SK-N-SH (cell line): ENCODE measurements at places on chromosomes 3 and 15.

DNA sequence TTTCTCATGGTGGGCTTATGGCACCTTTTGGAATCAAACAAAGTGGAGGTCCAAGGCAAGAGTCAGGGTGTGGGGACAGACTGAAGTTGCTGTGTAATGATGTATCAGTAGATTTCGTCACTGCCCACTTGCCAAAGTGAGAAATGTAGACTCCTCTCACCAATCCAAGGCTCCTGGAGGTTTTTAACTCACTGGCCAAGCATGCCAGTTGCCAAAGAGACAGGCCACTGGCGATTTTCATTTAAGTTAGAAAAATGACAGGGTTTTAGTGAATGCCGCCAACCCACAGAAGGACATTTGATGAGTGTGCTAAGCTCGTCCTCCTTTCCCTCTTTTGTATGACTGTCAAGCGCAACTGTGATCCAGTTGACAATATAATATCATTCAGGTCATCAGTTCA is 209.2 kb downstream of the FEZF2 start:
- no peaks in the 10 kb centered on the region for H3K27me3 ChIP-seq
- no peak overlapping the region for H3K27ac ChIP-seq

- no peaks in the 10 kb centered on the region for H3K27me3 ChIP-seq
- H3K36me3 ChIP-seq = no peaks in the 10 kb centered on the region
- no peak overlapping the region; the same call in 1 of the 2 replicates for H3K27ac ChIP-seq
- no peak overlapping the region for H3K4me3 ChIP-seq
These were observed 142.3 kb downstream of the IL5RA start for GRCh38 chr3:2967871-2968270.

DNA sequence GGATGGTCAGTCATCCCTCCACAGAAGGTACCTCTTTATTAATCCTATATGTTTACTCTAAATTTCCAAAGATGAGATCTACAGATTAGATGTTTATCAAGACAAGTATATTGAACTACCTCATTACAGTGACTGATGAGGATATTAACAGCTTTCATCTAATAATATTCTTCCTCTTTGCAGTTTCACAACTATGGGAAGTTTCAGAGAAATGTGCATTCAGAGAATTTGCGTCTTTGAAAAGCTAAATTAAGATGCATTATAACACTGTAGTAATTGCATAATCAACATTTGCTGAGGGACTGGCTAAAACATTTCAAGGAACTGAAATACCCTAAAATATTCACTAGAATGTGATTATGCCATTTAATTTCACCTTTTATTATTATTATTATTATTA is 46.7 kb downstream of the MCF2L2 start:
- H3K4me3 ChIP-seq = no peak overlapping the region
- H3K36me3 ChIP-seq = no peaks in the 10 kb centered on the region
- DNase-seq = no peak
- H3K27ac ChIP-seq = no peak overlapping the region
- H3K27me3 ChIP-seq = no peaks in the 10 kb centered on the region
- peaks cover 8% of the 10 kb centered on the region; the same call in 1 of the 2 replicates for H3K4me1 ChIP-seq

GRCh38 chr3:15557511-15557946 is 36.0 kb upstream of the COLQ start:
- no peaks in the 10 kb centered on the region for H3K27me3 ChIP-seq
- DNase-seq = peak; percentile 58
- H3K27ac ChIP-seq = 0 out of 2 replicates have a peak overlapping the region, but pooled peaks have one; percentile 7

- H3K4me1 ChIP-seq = no peaks in the 10 kb centered on the region
- H3K4me3 ChIP-seq = no peak overlapping the region
- H3K27me3 ChIP-seq = no peaks in the 10 kb centered on the region
- no peak for DNase-seq
- H3K36me3 ChIP-seq = no peaks in the 10 kb centered on the region
These were observed 21.3 kb downstream of the KLHL6 start for GRCh38 chr3:183534249-183534648.

DNA sequence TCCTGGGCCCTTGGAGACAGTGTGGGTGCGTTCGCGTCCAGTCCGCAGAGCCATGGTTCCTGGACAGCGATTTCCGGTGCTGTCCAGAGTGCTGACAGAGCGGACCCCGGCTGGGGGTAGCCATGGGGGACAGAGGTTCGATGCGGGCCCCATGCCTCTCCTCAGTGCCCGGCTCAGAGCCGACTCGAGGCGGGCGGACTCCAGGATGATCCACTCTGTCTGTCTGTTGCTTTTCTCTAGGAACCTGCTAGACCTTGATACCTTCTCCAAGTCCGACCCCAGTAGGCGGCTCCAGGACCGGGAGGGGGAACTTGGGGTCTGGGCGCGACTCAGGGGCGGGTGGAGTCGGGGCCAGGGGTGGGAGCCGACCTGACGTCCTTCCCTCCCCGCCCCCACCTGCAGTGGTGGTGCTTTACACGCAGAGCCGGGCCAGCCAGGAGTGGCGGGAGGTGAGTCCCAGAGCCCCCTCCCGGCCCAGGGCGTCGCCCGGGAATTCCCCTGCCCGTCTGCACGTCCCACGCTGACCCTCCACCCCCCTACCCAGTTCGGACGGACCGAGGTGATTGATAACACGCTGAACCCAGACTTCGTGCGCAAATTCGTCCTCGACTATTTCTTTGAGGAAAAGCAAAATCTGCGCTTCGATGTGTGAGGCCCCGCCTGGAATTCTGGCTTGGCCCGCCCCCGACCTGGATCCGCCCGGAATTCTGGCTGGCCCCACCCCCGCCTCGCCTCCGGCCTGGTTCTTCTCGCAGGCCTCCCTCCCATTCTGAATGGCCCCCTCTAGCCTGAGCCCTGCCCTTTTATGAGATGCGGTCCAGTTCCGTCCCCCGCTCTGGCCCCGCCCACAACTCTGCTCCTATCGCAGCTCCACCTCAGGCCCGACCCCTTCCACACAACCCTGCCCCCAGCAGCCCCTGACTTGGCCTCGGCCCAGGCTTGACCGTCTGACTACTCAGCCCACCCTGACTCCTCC is 1.0 kb downstream of the CPNE9 start:
- H3K4me1 ChIP-seq = no peaks in the 10 kb centered on the region
- H3K27ac ChIP-seq = no peak overlapping the region
- H3K4me3 ChIP-seq = peak overlapping the region; percentile 52; the same call in 1 of the 2 replicates

GRCh38 chr3:154583086-154583634 is 153.2 kb upstream of the GPR149 start:
- no peaks in the 10 kb centered on the region; the same call in 1 of the 2 replicates for H3K27me3 ChIP-seq
- H3K27ac ChIP-seq = no peak overlapping the region
- DNase-seq = no peak

DNA sequence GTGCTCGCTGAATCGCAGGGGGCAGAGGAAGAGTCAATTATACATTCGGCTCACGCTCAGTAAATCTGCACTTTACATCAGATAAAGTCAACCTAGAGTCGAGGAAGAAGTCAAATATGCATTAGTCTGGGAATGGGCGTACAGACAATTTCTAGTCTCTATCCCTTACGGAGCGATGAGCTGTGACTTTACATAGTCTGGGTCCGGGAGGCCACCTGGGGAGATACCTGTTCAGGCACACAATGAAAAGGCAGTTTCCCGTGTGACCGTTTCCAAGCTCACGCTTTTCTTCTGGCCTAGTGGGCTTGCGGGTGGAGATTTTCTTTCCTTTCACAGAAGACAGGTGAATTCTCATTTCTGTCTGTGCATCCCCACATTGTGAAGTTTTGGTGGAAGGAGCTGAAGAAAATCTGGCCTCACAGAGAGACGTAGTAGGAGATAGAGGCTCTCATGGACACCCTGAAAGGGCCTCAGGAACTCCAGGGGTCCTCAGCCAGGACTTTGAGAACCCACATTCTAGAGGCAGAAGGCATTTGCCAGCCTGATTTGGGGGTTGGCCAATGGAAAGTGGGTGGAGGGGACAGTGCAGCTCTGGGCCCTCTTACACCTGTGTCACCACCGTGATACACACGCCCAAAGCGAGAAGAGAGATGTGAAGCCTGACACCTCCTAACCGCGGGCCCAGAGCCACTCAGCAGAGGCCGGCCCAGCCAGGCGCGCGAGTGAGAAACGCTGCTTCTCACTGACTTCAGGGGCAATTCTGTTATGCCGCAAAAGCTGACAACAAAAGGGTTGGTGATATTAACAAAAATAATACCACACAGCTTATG is 10.7 kb upstream of the OCA2 start:
- no peak for DNase-seq
- H3K4me3 ChIP-seq = no peak overlapping the region
- no peak overlapping the region for H3K27ac ChIP-seq
- no peaks in the 10 kb centered on the region for H3K27me3 ChIP-seq
- H3K4me1 ChIP-seq = no peaks in the 10 kb centered on the region; the same call in 1 of the 2 replicates

DNA sequence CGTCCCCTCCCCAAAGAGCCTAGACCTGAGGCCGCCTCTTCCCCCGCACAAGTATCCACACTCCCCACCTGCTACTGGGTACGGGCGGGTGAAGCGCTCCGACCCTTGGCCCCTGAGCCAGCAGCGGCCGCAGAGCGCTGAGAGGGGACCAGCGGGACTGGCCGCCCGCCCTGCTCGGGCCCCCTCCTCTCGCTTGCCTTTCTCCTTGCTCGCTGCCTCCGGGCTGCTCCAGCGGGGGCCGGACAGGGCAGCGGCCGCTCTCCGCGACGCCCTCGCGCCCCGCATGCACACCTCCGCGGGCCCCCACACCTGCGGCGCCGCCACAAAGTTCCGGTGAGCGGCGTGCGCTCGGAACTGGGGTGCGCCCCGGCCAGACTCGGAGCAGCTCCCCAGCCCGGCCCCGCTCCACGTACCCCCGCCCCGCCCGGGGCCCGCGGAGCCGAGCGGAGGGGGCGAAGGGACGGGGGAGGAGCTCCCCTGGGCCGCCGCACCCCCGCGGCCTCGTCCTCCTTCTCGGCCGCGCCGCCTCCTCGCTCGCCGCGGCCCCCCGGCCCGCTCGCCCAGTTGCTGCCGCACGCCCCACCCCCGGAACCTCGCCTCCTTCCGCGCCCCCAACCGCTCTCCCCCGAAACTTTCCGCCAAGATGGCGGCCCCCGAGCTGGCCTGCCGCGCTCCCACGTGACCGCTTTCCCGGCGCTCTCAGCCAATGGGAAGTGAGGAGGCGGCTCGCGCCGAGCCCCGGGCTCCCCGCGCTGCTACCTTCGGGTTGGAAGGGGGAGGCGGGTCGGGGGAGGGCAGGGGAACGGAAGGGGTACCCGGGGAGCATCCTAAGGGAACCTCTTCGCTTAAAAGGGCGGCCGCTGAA is 704 bp downstream of the DLG1 start:
- peak; percentile 95 for DNase-seq
- H3K36me3 ChIP-seq = peaks cover 33% of the 10 kb centered on the region
- peak overlapping the region; percentile 86 for H3K27ac ChIP-seq
- peaks cover 9% of the 10 kb centered on the region for H3K4me1 ChIP-seq
- peak overlapping the region; percentile 93 for H3K4me3 ChIP-seq

GRCh38 chr3:192843119-192843518 is 74.5 kb downstream of the MB21D2 start:
- DNase-seq = no peak
- no peak overlapping the region for H3K27ac ChIP-seq
- no peaks in the 10 kb centered on the region for H3K36me3 ChIP-seq
- no peak overlapping the region for H3K4me3 ChIP-seq

GRCh38 chr3:171736556-171736955 is 73.7 kb downstream of the PLD1 start:
- no peaks in the 10 kb centered on the region for H3K4me1 ChIP-seq
- H3K4me3 ChIP-seq = no peak overlapping the region
- no peaks in the 10 kb centered on the region for H3K27me3 ChIP-seq
- H3K27ac ChIP-seq = no peak overlapping the region
- no peak for DNase-seq
- H3K36me3 ChIP-seq = peaks cover 4% of the 10 kb centered on the region; the same call in 1 of the 2 replicates

GRCh38 chr3:24678021-24678420 is 183.4 kb upstream of the THRB start:
- no peaks in the 10 kb centered on the region for H3K36me3 ChIP-seq
- no peak overlapping the region for H3K4me3 ChIP-seq
- H3K27ac ChIP-seq = no peak overlapping the region
- H3K27me3 ChIP-seq = no peaks in the 10 kb centered on the region
- no peaks in the 10 kb centered on the region; the same call in none of the 2 replicates for H3K4me1 ChIP-seq

GRCh38 chr3:143002083-143002712 is 828 bp downstream of the U2SURP start:
- H3K4me3 ChIP-seq = peak overlapping the region; percentile 97
- no peaks in the 10 kb centered on the region for H3K36me3 ChIP-seq
- no peaks in the 10 kb centered on the region for H3K27me3 ChIP-seq
- peak overlapping the region; percentile 95 for H3K27ac ChIP-seq
- peak; percentile 16 for DNase-seq

- H3K27ac ChIP-seq = peak overlapping the region; percentile 50
- DNase-seq = peak; percentile 80
- no peaks in the 10 kb centered on the region for H3K27me3 ChIP-seq
These were observed 578 bp downstream of the OIP5 start for GRCh38 chr15:41331833-41332193.

GRCh38 chr15:99720533-99720932 is 12.7 kb downstream of the LYSMD4 start:
- H3K36me3 ChIP-seq = peaks cover 1% of the 10 kb centered on the region
- H3K4me3 ChIP-seq = no peak overlapping the region
- no peaks in the 10 kb centered on the region; the same call in 1 of the 2 replicates for H3K4me1 ChIP-seq
- H3K27ac ChIP-seq = no peak overlapping the region

DNA sequence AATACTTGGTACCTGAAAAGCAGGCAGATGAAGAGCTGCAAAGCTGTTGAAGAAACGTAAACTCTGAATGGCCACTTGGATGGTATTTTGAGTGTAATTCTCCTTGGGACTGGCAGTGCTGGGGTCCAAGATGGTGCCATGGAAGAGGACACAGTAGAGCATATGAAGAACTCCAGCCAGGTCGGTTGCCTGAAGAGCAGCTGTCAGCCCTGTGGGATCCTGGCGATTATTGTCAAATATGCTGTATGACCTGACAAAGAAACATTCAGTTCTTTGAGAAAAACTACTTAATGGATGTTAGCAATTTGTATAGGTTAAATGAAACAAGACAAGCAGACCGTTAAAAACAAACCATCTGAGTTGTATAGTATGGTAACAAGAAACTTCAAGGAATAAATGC is 44.8 kb downstream of the ISL2 start:
- H3K27ac ChIP-seq = no peak overlapping the region
- no peaks in the 10 kb centered on the region for H3K27me3 ChIP-seq
- no peaks in the 10 kb centered on the region for H3K36me3 ChIP-seq
- DNase-seq = no peak
- no peak overlapping the region for H3K4me3 ChIP-seq

GRCh38 chr15:82878325-82878724 is 68.9 kb downstream of the WHAMM start:
- H3K4me3 ChIP-seq = no peak overlapping the region
- H3K27ac ChIP-seq = no peak overlapping the region
- no peaks in the 10 kb centered on the region for H3K36me3 ChIP-seq
- peaks cover 2% of the 10 kb centered on the region; the same call in 1 of the 2 replicates for H3K4me1 ChIP-seq
- H3K27me3 ChIP-seq = no peaks in the 10 kb centered on the region

DNA sequence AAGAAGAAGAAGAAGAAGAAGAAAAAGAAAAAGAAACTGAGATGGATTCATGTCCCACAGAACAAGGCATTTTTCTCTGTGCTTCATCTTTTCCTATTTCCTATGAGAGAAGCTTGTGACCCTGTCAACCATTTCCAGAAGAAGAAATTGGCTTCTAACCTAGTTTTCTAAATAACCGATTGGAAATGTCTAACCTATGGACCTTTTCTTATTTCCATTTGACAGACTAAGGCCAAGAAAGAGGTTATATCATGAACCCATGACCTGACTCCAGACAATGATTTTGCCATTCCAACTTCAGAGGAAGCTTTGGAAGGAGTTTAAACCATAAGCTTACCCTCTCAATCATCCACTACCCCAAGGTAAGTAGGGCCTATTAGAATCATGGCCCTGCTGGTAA is 16.3 kb upstream of the CSRNP1 start:
- DNase-seq = no peak
- no peak overlapping the region for H3K4me3 ChIP-seq
- no peak overlapping the region for H3K27ac ChIP-seq
- peaks cover 22% of the 10 kb centered on the region for H3K4me1 ChIP-seq
- H3K27me3 ChIP-seq = no peaks in the 10 kb centered on the region

- no peaks in the 10 kb centered on the region for H3K36me3 ChIP-seq
- no peak overlapping the region for H3K4me3 ChIP-seq
- no peaks in the 10 kb centered on the region for H3K4me1 ChIP-seq
These were observed 11.6 kb downstream of the CCR5AS start for GRCh38 chr3:46395210-46395661.
